ENCODE measurements at places on chromosomes 5 and 9. TPM values are rescaled to one million over a fixed set of nuclear protein-coding genes. Genes with fewer than 3 reads are reported as not detected.

The CYFIP2 gene
- 386 TPM for total RNA-seq

The LHFPL2 gene
- total RNA-seq, result 2.9 TPM

The SEMA4D gene
- 460 TPM for total RNA-seq

The DMRT2 gene
- total RNA-seq, result not detected

The SAXO1 gene
- total RNA-seq, result not detected

The GALT gene
- total RNA-seq, result 162 TPM

The FOXD4L5 gene
- total RNA-seq, result 0.92 TPM

The KIF24 gene
- total RNA-seq, result 0.11 TPM

The IFNK gene
- total RNA-seq, result not detected

The CDKN2A gene
- total RNA-seq, result 0.43 TPM

- H3K4me1 ChIP-seq, result no peaks in the 10 kb centered on the region
- H3K36me3 ChIP-seq, result no peaks in the 10 kb centered on the region
- H3K4me3 ChIP-seq, result no peak overlapping the region
- H3K27me3 ChIP-seq, result no peaks in the 10 kb centered on the region
Observed at GRCh38 chr5:6950860-6951259, 237.6 kb downstream of the TENT4A start.

DNA sequence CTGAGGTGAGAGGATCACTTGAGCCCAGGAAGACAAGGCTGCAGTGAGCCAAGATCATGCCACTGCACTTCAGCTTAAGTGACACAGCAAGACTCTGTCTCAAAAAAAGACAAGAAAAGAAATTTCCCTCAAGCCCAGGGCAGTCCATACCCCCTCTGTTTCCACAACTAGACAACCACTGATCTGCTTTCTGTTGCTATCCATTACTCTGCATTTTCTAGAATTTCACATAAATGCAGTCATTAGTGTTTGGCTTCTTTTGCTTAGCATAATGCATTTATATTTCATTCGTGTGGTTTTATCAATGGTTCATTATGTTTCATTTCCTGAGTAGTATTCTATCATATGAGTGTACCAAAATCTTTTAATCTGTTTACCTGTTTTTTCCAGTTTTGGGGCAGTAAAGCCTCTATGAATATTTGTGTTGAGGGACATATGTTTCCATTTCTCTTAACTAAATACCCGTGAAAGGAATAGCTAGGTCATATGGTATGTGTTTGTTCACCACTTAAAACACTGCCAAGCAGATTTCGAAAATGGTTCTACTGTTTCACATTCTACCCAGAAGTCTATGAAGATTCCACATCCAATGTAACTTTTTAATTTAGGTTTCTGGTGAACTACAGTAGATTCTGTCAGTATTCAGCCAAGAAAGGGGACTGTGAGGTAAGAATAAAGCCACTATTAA lies 271.8 kb downstream of the ZNF608 start:
- DNase-seq, result no peak
- H3K4me3 ChIP-seq, result no peak overlapping the region
- H3K36me3 ChIP-seq, result no peaks in the 10 kb centered on the region
- H3K4me1 ChIP-seq, result no peaks in the 10 kb centered on the region
- H3K27ac ChIP-seq, result no peak overlapping the region
- no peaks in the 10 kb centered on the region for H3K27me3 ChIP-seq

DNA sequence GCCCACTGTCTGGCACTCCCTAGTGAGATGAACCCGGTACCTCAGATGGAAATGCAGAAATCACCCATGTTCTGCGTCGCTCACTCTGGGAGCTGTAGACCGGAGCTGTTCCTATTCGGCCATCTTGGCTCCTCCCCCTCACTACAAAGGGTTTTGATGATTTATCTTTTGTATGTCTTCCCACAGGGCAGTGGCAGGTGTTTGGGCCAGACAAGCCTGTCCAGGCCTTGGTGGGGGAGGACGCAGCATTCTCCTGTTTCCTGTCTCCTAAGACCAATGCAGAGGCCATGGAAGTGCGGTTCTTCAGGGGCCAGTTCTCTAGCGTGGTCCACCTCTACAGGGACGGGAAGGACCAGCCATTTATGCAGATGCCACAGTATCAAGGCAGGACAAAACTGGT lies 9.4 kb downstream of the BTNL8 start:
- H3K4me1 ChIP-seq, result no peaks in the 10 kb centered on the region
- H3K27ac ChIP-seq, result no peak overlapping the region
- no peaks in the 10 kb centered on the region for H3K27me3 ChIP-seq
- no peaks in the 10 kb centered on the region for H3K36me3 ChIP-seq
- no peak for DNase-seq

DNA sequence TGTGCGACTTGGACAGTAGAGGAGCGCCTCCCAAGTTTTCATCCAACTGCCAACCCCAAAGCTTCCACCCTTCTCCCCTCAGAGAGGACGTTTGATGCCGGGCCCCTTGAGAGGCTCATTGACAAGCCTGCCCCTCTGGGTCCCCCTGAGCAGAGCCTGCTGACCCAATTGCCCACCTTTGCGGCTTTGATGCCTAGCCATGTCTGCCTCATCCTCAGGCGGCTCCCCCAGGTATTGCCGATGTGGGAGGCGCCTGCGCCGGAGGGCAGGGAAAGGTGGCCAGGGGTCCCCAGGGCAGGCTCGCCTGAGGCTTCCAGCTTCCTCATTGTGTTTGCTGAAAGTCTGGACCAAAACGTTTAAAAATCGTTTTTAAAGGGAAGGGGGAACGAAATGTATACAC lies 1.4 kb downstream of the ODF2 start:
- no peak for DNase-seq
- H3K36me3 ChIP-seq, result peaks cover 16% of the 10 kb centered on the region
- H3K27ac ChIP-seq, result peak overlapping the region; percentile 88
- peaks cover 7% of the 10 kb centered on the region for H3K4me1 ChIP-seq
- H3K4me3 ChIP-seq, result peak overlapping the region; percentile 87

DNA sequence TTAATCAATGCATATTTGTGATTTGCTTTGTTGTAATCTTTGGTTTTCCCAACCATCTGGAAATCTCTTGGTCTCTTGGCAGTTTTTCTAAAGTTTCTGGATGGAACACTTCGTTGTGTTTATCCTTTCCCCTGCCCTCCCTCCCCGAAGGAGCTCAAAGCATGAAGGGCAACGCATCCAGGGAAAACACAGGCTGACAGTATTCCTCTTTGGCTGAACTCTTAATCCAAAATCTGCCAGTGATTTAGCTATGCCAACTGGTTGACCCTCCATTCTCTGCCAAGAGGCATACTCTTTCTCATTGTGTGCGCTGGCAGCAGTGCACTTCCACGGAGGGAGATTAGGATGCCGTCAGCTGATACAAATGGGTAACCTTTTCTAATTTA lies 20.5 kb downstream of the ZBTB34 start:
- H3K27me3 ChIP-seq, result no peaks in the 10 kb centered on the region
- no peak overlapping the region for H3K4me3 ChIP-seq
- peaks cover 9% of the 10 kb centered on the region for H3K36me3 ChIP-seq
- H3K27ac ChIP-seq, result no peak overlapping the region

GRCh38 chr9:131673531-131673930 lies 66.3 kb downstream of the RAPGEF1 start:
- no peaks in the 10 kb centered on the region for H3K27me3 ChIP-seq
- DNase-seq, result no peak
- H3K36me3 ChIP-seq, result no peaks in the 10 kb centered on the region
- H3K27ac ChIP-seq, result no peak overlapping the region
- H3K4me3 ChIP-seq, result no peak overlapping the region
- peaks cover 75% of the 10 kb centered on the region for H3K4me1 ChIP-seq

DNA sequence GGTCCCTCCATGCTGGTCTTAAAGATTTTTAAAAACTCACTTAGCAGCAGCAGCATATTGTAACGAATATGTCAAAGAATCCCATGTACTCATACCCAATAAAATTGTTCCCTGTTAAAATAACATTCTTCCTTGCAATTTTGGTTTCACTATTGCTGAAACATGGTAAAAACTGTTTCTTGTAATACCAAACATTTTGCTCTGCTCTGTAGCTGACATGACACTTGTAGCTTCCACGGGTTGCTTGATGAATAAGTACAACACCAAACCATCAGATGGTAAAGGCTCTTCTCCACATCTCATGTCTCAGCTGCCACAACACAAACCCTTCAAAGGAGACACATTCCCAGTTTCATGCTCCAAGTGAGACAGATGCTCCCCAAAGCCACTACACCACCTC lies 180.7 kb upstream of the PTGER4 start:
- H3K27me3 ChIP-seq, result no peaks in the 10 kb centered on the region
- H3K36me3 ChIP-seq, result no peaks in the 10 kb centered on the region
- DNase-seq, result no peak
- no peaks in the 10 kb centered on the region for H3K4me1 ChIP-seq

DNA sequence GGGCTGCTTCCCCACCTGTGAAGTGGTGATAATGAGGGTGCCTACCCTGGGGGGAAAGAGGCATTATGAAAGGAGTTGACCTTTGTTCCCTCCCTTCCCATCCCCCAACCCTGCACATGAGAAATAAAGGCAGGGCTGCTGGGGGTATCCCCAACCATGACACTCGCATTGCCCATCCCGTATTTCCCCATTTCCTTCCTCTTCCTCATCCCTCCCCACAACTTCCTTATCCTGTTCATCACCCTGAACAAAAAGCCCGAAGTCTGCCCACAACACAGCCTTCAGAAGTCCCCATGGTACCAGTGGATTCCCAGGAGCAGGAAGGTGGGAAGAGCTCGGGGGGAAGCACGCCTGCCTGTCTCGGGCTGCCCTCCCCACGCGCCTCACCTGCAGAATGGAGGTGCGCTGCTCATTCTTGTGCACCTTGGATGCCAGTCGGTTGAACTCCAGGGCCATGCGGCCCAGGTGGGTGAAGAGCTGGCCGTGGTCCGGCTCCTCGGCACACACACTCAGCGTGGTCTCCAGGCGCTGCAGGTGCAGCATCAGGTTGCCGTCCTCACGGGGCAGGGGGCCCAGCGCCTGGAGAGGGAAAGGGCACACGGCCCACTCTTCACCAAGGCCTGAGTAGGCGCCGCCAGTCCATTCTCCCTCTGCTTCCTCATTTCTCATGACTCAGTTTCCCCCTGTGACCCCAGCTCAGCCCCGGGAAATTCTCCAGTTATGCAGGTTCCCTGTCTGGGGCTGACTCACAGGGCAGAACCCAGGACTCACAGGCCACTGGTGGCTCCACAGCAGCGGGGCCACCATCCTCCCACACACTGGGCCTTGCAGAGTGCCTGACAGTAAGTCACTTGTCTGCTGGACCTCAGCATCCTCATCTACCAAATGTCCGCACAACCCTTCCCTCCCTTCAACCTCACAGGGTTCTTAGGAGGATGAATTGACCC lies 24.2 kb downstream of the TNIP1 start:
- no peak for DNase-seq
- no peaks in the 10 kb centered on the region for H3K27me3 ChIP-seq
- H3K4me3 ChIP-seq, result no peak overlapping the region
- no peak overlapping the region for H3K27ac ChIP-seq

- no peaks in the 10 kb centered on the region for H3K36me3 ChIP-seq
- no peaks in the 10 kb centered on the region for H3K27me3 ChIP-seq
- no peak overlapping the region for H3K27ac ChIP-seq
- peaks cover 6% of the 10 kb centered on the region for H3K4me1 ChIP-seq
- DNase-seq, result no peak
Observed at GRCh38 chr9:72473474-72474261, 47.7 kb upstream of the TMC1 start.

DNA sequence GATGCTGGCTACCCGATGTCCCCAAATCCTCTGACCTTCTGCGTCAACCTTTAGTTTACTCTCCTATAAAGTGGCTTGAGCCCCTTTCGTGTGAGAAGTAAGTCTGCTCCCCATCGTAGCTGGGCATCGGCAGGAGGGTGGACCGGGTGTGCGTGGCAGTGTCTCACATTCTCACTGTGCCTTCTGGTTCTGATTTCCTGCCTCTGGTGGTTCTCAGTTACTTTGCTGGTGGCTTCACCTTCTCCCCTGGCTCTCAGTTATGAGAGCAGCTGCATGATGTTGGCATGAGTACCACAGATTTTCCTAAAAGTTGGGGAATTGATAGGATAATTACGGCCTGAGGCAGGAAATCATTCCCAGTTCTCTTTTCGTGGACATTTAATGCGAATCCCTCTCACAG lies 47.0 kb upstream of the RPS23 start:
- no peak overlapping the region for H3K4me3 ChIP-seq
- no peak overlapping the region for H3K27ac ChIP-seq
- DNase-seq, result no peak
- H3K27me3 ChIP-seq, result no peaks in the 10 kb centered on the region
- H3K36me3 ChIP-seq, result no peaks in the 10 kb centered on the region
- H3K4me1 ChIP-seq, result no peaks in the 10 kb centered on the region

- peaks cover 3% of the 10 kb centered on the region for H3K4me1 ChIP-seq
- no peak overlapping the region for H3K27ac ChIP-seq
- H3K4me3 ChIP-seq, result no peak overlapping the region
Observed at GRCh38 chr5:107296572-107296971, 374.2 kb downstream of the EFNA5 start.

Measured in naive thymus-derived CD4-positive, alpha-beta T cell (primary cell).